ENCODE measurements at places on chromosomes 7 and 10. TPM values are rescaled to one million over a fixed set of nuclear protein-coding genes. Genes with fewer than 3 reads are reported as not detected.

TAF5 gene
- 7.4 TPM for total RNA-seq

SPDYE2B gene
- total RNA-seq = not detected

RNLS gene
- 1.4 TPM for total RNA-seq

ING3 gene
- total RNA-seq = 18.0 TPM

UCN3 gene
- not detected for total RNA-seq

TMEM120A gene
- 8.5 TPM for total RNA-seq

CYP26C1 gene
- 0.30 TPM for total RNA-seq

CALN1 gene
- not detected for total RNA-seq

NUDT5 gene
- 84.6 TPM for total RNA-seq

TMEM229A gene
- total RNA-seq = not detected

ZNF3 gene
- total RNA-seq = 19.1 TPM

UCMA gene
- total RNA-seq = not detected

EPO gene
- total RNA-seq = not detected

GNAT3 gene
- not detected for total RNA-seq

TTYH3 gene
- total RNA-seq = 94.6 TPM

HOXA2 gene
- 1.1 TPM for total RNA-seq

SSC4D gene
- total RNA-seq = 0.79 TPM

CTNNA3 gene
- total RNA-seq = not detected

CTAGE15 gene
- total RNA-seq = not detected

GPRIN2 gene
- total RNA-seq = not detected

HIPK2 gene
- 17.0 TPM for total RNA-seq

GRM3 gene
- not detected for total RNA-seq

ACHE gene
- 0.54 TPM for total RNA-seq

ENO4 gene
- total RNA-seq = not detected

HERPUD2 gene
- 26.9 TPM for total RNA-seq

TEX36 gene
- not detected for total RNA-seq

EEPD1 gene
- 8.1 TPM for total RNA-seq

HMX2 gene
- total RNA-seq = not detected

SLC39A12 gene
- not detected for total RNA-seq

AKR1C3 gene
- 22.2 TPM for total RNA-seq

DIP2C gene
- 6.2 TPM for total RNA-seq

GALNT17 gene
- not detected for total RNA-seq

NUDT13 gene
- 1.1 TPM for total RNA-seq

SFTPD gene
- total RNA-seq = not detected

ELN gene
- total RNA-seq = 1.8 TPM

TMEM196 gene
- total RNA-seq = not detected

UBE3C gene
- total RNA-seq = 72.5 TPM

DNA2 gene
- 8.7 TPM for total RNA-seq

TMEM139 gene
- not detected for total RNA-seq

FAM25C gene
- not detected for total RNA-seq

PIP gene
- not detected for total RNA-seq

HIF1AN gene
- total RNA-seq = 3.7 TPM

OGDHL gene
- total RNA-seq = not detected

CHRM2 gene
- under 0.01 TPM for total RNA-seq
